ENCODE measurements at places on chromosomes 3 and 15. TPM values are rescaled to one million over a fixed set of nuclear protein-coding genes. Genes with fewer than 3 reads are reported as not detected.

DNA sequence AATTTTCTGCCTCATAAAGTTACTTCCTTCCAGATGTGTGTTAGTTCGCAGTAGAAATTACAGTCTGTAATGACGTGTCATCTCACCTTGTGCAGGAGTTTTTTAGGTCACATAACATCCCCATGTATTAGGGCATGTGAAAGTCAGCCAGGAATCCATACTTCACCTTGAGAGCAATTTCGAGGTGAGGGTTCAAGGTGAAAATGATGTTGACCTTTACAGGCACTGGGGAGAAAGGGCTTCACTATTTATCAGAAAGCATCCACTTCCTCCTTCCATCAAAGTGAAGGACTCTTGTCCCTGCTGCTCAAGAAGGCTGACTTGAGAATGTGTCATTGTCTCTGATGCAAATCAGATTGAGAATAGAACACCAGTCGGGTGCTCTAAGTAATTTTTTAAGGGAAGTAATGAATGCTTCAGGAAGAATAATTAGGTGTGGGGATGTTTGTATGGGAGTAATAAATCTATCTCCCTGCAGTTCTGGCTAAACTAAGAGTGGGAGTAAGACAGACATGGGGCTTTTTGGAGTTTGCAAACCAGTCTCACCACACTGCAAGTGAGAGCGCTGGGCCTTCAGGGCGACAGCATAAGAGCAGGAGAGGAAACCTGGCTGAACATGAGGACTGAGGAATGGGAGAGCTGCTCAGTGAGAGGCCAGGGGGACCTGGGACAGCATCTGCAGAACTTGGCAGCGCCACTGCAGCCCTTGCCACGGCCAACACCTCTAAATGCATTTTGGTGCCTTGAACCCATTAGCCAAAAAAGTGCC lies 85.9 kb upstream of the IL12A start:
- no peak for DNase-seq

Gene SLC22A13
- 0.48 TPM for total RNA-seq

- no peak for DNase-seq
These were observed 90.2 kb upstream of the PRR20G start for GRCh38 chr3:127377801-127378655.

Gene MRPL3
- total RNA-seq = 92.5 TPM

- no peak for DNase-seq
These were observed 1.1 kb upstream of the GK5 start for GRCh38 chr3:142226474-142226873.

DNA sequence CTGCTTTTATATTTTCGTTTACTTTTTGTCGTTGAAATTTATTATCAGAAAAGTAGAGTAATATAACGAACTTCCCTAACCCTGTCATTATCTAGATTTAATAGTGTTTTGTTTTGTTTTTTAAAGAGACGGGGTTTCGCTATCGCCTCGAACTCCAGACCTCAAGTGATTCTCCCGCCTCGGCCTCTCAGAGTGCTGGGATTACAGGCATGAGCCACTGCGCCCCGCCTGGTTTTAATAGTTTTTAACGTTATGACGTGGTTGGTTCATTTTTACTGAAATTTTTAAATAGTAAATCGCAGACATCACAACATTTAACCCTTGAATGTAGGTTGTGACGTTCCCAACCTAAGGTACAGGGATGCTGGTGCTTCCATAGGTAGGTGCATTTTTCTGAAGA lies 1.0 kb downstream of the NGRN start:
- DNase-seq = no peak

DNA sequence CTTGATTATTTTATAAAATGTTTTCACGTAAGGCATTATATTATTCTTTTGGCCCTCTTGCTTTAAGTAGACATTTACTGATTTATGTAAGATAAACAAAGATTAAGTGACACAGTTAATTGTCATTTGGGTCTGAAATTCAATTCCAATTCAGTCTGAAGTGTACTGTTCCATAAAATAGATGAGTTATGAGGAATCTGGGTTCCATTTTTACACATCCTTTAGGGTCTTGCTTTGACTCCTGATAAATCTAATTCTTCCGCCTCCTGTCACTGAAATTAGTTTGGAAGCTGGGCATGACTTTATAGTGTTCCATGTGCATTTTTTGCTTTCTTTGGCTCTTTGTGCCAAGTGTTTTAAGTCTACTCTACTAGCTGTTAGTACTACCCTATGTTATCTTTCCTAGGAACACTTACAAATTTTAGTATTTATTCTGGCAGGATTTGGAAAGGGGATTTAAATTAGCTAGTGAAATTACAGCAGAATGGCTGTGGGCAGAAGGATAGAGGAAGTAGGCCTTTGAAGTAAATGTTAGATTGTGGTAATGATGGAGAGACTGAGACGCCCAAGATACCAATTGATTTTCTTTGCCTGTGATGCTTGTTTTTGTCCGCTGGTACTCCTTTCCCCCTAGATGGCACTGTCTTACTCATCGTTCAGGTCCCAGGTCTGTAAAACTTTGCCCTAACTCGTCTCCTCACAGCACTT lies 14.3 kb downstream of the ARL8B start:
- no peak for DNase-seq

- DNase-seq = no peak
These were observed 45.0 kb downstream of the CCR1 start for GRCh38 chr3:46162975-46163555.

Gene HGD
- not detected for total RNA-seq

Measured in omental fat pad (tissue), 4 donors.